PC-3 (cell line): ENCODE measurements at places on chromosomes 3 and 15.

DNA sequence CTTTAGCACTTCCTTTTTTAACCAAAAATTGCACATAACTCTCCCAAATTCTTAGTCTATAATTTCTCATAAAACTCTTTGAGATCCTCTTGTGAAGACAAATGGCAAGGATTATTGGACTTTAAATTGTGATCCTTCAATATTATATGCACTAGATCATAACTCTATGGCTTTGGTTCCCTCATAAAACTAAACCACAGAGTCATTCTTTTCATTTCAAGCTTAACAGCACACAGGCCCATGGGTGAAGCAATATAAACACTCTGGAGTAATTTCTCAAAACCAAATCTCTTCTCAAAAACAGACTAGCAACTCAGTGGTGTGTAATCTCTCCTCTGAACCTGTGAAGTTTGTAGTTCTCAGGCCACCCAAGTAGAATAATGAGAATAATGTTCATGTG lies 171.0 kb upstream of the NECTIN3 start:
- H3K27me3 ChIP-seq = no peaks in the 10 kb centered on the region
- peak; percentile 38 for DNase-seq
- no peaks in the 10 kb centered on the region for H3K4me1 ChIP-seq
- no peak overlapping the region for H3K4me3 ChIP-seq
- H3K36me3 ChIP-seq = no peaks in the 10 kb centered on the region

DNA sequence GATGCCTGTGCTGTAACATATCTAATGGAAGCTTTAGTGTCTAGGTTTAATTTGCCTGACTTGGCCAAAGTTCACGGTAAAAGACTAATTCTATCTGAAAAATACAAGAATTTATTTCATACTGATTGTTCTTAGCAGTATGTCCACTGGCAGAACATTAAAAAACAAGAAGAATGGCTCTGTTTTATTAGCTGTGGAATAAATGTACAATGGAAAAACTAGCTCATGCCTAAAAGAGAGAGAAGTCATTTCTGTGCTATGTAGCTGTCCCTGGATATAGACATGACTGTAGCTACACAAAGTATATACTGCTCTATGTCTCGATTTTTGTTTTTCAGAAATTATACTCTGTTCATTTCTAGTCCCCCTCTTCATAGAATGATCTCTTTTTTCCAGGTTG lies 13.9 kb upstream of the VGLL3 start:
- DNase-seq = no peak
- no peaks in the 10 kb centered on the region for H3K4me1 ChIP-seq
- H3K27me3 ChIP-seq = no peaks in the 10 kb centered on the region
- no peaks in the 10 kb centered on the region for H3K36me3 ChIP-seq
- no peak overlapping the region for H3K4me3 ChIP-seq

- peaks cover 81% of the 10 kb centered on the region for H3K4me1 ChIP-seq
- H3K4me3 ChIP-seq = peak overlapping the region; percentile 90
- peak overlapping the region; percentile 74 for H3K27ac ChIP-seq
- no peaks in the 10 kb centered on the region for H3K27me3 ChIP-seq
These were observed 4.0 kb downstream of the NPTN start for GRCh38 chr15:73628976-73629797.

DNA sequence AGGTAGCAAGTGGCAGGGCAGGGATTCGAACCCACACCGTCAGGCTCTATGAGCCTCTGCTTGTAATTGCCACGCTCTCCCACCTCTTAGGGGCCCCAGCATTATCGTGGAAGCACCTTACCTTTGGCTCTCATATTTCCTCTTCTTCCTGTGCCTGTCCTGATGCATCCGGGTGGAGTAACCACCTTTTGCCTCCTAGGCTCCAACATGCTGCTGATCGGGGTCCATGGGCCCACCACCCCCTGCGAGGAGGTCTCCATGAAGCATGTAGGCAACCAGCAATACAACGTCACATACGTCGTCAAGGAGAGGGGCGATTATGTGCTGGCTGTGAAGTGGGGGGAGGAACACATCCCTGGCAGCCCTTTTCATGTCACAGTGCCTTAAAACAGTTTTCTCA lies 40.4 kb downstream of the DNASE1L3 start:
- no peak overlapping the region for H3K4me3 ChIP-seq
- peaks cover 14% of the 10 kb centered on the region for H3K4me1 ChIP-seq
- no peak overlapping the region for H3K27ac ChIP-seq
- H3K27me3 ChIP-seq = no peaks in the 10 kb centered on the region

GRCh38 chr15:92159481-92159880 lies 234.2 kb upstream of the ST8SIA2 start:
- no peak for DNase-seq
- no peak overlapping the region for H3K4me3 ChIP-seq
- H3K4me1 ChIP-seq = no peaks in the 10 kb centered on the region
- H3K27ac ChIP-seq = no peak overlapping the region
- 0 out of 2 replicates have a peak, but pooled peaks cover 3% of the 10 kb centered on the region for H3K27me3 ChIP-seq
- H3K36me3 ChIP-seq = no peaks in the 10 kb centered on the region

DNA sequence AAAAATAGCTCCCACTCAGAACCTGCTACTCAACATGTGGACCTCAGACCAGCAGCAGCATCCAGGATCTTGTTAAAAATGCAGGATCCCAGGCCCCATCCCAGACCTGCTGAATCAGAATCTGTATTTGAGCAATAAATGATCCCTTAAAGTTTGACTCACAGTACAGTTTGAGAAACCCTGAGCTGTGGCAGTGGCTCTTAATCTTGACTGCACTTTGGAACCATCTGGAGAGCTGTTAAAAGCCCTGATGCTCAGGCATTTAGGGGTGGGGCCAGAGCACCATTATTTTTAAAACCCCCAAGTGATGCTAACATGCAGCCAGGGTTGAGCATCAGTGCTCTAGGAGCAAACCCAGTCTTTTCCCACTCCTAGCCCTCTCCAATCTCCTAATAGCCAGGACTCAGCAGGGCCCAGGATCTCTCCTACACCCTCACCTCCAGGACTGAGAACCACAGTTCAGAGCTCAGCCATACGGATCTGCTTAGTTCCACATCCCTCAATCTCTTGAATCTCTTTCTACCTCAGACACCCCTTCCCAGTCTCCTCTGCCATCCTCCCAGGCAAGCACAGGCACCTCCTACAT lies 10.2 kb downstream of the RFTN1 start:
- H3K27me3 ChIP-seq = no peaks in the 10 kb centered on the region
- H3K36me3 ChIP-seq = no peaks in the 10 kb centered on the region
- no peak overlapping the region for H3K4me3 ChIP-seq
- H3K27ac ChIP-seq = no peak overlapping the region
- no peak for DNase-seq

DNA sequence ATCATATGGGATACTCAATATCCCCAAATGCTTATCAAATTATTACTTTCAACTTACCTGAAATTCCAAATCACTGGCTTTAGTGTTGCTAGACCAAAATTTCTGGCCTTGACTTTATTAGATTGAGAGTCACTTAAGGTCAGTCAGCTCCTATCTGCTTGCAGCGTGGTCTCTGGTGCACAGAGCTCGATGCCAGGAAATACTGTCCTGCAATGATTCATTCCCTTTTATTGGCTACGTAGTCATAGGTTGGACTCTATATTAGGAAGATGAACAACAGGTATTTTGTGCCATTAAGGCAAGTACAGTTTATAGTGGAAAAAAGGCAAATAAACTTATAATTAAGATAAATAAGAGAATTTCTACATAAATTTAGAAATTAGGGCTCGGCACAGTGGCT lies 378.6 kb upstream of the MCTP2 start:
- no peaks in the 10 kb centered on the region for H3K27me3 ChIP-seq
- no peak overlapping the region for H3K4me3 ChIP-seq
- DNase-seq = peak; percentile 5
- no peaks in the 10 kb centered on the region for H3K36me3 ChIP-seq

GRCh38 chr3:188537606-188538005 lies 383.6 kb downstream of the LPP start:
- H3K4me1 ChIP-seq = peaks cover 39% of the 10 kb centered on the region
- H3K27me3 ChIP-seq = no peaks in the 10 kb centered on the region
- no peak overlapping the region for H3K4me3 ChIP-seq
- H3K27ac ChIP-seq = no peak overlapping the region
- no peaks in the 10 kb centered on the region for H3K36me3 ChIP-seq

DNA sequence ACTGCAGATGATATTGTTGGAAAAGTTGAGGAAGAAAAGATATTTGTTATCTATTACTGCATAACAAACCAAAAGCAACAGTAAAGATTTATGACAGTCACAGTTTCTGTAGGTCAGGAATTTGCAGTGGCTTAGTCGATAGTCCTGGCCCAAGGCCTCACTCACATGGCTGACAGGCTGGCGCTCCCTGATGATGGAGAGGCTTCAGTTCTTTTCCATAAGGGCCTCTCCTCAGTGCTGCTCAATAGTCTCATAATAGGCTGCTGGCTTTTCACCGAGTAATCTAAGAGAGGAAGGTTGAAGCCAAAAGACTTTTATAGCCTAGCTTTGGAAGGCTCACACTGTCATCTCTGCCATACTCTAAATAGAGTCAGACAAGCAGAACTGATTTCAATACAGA lies 17.7 kb downstream of the IREB2 start:
- H3K4me3 ChIP-seq = no peak overlapping the region
- no peak for DNase-seq
- peaks cover 21% of the 10 kb centered on the region for H3K4me1 ChIP-seq
- no peak overlapping the region for H3K27ac ChIP-seq
- no peaks in the 10 kb centered on the region for H3K27me3 ChIP-seq

DNA sequence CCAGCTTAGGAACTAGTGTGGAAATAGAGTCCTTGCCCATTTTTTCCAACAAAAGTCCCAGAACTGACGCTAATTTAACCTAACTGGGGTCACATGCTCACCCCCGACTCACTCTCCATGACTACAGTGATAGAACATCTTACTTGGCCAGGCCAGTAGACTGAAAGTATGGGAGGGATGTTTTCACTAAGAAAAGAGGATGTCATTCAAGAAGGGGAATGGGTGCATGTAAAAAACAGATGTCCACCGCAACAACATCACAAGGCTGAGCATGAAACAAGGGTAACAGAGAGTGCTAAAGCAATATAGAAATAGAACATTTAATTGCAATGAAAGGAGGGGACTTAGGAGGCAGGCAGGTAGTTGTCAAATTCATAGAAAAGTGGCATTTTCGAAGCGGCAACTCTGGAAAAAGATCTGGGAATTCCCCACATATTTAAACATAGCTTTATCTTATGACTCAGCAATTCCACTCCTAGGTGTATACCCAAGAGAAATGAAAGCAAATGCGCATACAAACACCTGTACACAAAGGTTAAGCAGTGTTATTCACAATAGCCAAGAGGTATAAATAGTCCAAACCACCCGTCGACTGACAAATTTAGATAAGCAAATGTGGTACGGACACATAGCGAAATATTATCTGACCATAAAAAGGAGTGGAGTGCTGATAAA lies 41.1 kb upstream of the UBE2E2 start:
- no peaks in the 10 kb centered on the region for H3K36me3 ChIP-seq
- peak overlapping the region; percentile 37 for H3K27ac ChIP-seq
- H3K27me3 ChIP-seq = no peaks in the 10 kb centered on the region
- H3K4me3 ChIP-seq = peak overlapping the region; percentile 38
- H3K4me1 ChIP-seq = peaks cover 43% of the 10 kb centered on the region
- peak; percentile 73 for DNase-seq

DNA sequence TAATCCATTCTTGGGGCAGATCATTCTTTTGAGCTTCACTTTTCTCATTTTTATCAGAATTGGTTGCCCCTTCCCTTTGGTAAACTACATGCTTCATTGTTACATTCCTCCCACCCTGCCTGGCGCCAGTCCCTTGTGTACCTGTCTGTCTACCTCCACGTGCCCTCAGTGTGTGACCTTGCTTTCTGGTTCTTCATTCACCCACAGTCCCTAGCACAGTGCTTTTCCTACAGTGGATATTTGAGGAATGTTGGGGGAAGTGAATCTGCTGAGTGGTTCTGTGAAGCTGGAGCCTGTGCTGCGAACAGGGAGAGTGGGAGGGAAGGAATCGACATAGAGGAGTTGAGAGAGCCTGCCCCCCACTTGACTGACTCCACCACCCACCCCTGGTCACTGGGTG lies 23.4 kb downstream of the GPD1L start:
- 0 out of 2 replicates have a peak, but pooled peaks cover 2% of the 10 kb centered on the region for H3K36me3 ChIP-seq
- no peak overlapping the region for H3K4me3 ChIP-seq
- H3K27ac ChIP-seq = no peak overlapping the region
- H3K27me3 ChIP-seq = no peaks in the 10 kb centered on the region

DNA sequence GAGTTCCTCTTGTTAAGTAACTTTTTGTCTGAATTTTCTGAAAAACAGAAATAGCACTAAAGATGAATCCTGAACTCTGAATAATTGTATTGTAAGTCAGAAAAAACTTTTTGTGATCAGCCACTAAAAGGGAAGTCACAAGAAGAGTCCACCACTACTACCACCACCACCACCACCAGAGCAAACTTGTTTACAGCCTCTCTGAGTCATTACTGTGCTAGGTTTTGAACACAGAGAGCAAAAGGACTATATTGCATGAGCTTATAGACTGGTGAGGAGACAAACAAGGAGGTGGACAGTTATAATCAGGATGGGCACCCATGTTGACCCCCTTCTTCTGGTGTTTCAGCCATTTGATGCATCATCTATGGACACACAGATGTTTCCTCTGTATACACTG lies 141.7 kb downstream of the IL5RA start:
- DNase-seq = no peak
- H3K36me3 ChIP-seq = no peaks in the 10 kb centered on the region
- no peak overlapping the region for H3K27ac ChIP-seq
- H3K27me3 ChIP-seq = no peaks in the 10 kb centered on the region
